T-helper 17 cell (primary cell): ENCODE measurements at places on chromosomes 2 and 18. TPM values are rescaled to one million over a fixed set of nuclear protein-coding genes. Genes with fewer than 3 reads are reported as not detected.

DNA sequence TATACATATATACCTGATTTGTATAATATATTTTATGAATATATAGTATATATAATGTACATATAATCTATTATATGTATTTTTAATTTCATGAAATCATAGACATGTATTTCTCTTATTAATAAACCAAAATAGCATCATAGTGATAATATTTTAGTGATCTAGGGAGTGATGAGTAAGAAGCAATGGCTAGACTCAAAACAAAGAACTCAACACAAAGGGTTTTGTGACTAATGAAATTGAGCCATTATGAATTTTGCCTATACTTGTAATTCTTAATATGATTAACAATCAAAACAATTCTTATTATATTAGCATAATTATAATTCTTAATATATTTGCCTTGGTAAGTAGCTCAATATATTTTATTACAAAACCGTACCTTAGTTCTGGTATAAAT, 1614.1 kb upstream of the TMEFF2 start:
- H3K27ac ChIP-seq = no peak overlapping the region
- H3K36me3 ChIP-seq = no peaks in the 10 kb centered on the region
- no peak for DNase-seq
- H3K4me1 ChIP-seq = no peaks in the 10 kb centered on the region

The DNER gene
- total RNA-seq = 0.22 TPM

- no peak overlapping the region for H3K27ac ChIP-seq
- no peaks in the 10 kb centered on the region for H3K27me3 ChIP-seq
- DNase-seq = no peak
- no peak overlapping the region for H3K4me3 ChIP-seq
- no peaks in the 10 kb centered on the region for H3K36me3 ChIP-seq
Measured at GRCh38 chr2:155377266-155377680, 678.8 kb downstream of the KCNJ3 start.

The LRRC30 gene
- not detected for total RNA-seq

DNA sequence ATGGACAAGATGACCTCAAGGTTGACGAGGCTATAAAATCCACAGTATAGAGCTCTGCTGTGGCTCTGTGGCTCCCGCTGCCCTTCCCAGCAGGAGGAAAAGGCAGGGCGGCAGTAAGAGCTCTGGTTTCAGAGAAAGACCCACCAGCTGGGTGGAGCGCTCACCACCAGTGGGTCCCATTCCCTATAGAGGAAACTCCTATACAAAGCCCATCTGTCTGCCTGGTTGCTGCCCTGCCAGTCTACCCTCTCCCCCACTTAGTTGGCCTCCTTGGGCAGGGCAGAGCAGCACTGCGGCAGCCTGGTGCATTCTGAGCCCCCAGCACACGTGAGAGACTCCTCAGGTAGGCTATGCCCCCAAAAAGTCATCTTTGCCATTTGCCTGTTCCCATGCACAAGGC, 26.5 kb downstream of the TNS1 start:
- H3K36me3 ChIP-seq = peaks cover 2% of the 10 kb centered on the region
- H3K27me3 ChIP-seq = peaks cover 41% of the 10 kb centered on the region
- no peak for DNase-seq
- no peak overlapping the region for H3K4me3 ChIP-seq

GRCh38 chr18:59737776-59738300, 40.6 kb upstream of the CCBE1 start:
- H3K4me3 ChIP-seq = no peak overlapping the region
- H3K4me1 ChIP-seq = no peaks in the 10 kb centered on the region
- no peaks in the 10 kb centered on the region for H3K36me3 ChIP-seq
- H3K27me3 ChIP-seq = peaks cover 6% of the 10 kb centered on the region

The UGT1A1 gene
- not detected for total RNA-seq

DNA sequence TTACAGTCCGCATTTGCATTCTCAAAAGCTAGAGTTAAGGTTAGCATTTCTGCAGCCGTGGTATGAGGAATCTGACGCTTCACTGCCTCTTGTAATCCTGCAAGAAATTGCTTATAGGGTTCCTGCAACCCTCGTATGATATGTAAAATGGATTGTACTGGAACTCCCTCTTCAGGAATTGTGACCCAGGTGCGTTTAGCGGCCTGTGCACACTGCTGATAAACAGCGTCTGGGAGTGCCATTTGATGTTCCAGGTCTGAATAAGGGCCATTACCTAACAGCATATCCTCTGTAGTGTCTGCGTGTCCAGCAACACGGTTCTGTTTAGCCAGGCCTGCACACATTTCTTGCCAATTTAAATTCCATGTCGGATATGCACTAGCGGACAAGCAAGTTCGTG, 42.5 kb downstream of the CXCR4 start:
- no peak overlapping the region for H3K4me3 ChIP-seq
- no peaks in the 10 kb centered on the region for H3K27me3 ChIP-seq
- H3K4me1 ChIP-seq = peaks cover 3% of the 10 kb centered on the region
- H3K36me3 ChIP-seq = peaks cover 2% of the 10 kb centered on the region
- no peak overlapping the region for H3K27ac ChIP-seq
- no peak for DNase-seq

The ZSCAN30 gene
- 11.1 TPM for total RNA-seq

GRCh38 chr2:236963631-236964182, 122.0 kb upstream of the COPS8 start:
- no peaks in the 10 kb centered on the region for H3K36me3 ChIP-seq
- H3K4me1 ChIP-seq = peaks cover 14% of the 10 kb centered on the region
- peaks cover 9% of the 10 kb centered on the region for H3K27me3 ChIP-seq
- no peak overlapping the region for H3K4me3 ChIP-seq
- no peak for DNase-seq
- no peak overlapping the region for H3K27ac ChIP-seq

GRCh38 chr2:36706021-36706876, 9.7 kb downstream of the VIT start:
- H3K27me3 ChIP-seq = peaks cover 54% of the 10 kb centered on the region
- no peaks in the 10 kb centered on the region for H3K4me1 ChIP-seq
- no peak overlapping the region for H3K27ac ChIP-seq
- H3K4me3 ChIP-seq = no peak overlapping the region
- DNase-seq = no peak

The SPR gene
- total RNA-seq = 1.1 TPM

DNA sequence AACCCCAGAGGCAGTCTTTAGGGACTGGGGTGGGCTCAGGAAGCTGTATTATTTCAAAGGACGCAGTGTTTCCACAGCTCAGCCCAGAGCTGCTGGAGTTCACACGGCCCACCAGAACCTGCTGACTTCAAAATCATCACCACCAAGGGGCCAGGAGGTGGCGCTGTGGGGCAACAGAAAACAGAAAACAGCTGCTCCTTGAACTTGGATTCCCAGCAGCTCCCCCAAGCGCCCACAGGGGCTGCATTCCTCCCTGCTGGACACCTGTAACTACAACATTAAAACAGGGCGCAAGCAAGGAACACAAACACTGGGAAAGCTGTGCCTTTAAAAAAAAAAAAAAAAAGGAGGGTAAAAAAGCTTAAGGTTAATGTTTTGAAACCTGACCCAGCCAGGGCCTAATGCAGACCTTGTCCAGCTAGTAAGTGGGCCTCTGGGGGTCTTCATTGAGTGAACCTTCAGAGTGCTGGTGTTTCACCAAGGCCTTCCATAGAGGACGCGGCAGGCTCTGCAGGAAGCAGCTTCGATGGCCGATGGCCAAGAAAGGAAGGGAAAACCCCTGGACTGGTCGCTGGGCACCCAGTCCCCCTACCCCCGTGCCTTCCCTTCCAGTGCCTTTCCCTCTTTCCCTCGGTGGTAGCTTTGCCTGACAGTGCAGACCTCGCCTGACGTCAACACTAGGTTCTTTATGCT, 25.9 kb downstream of the MLPH start:
- no peaks in the 10 kb centered on the region for H3K36me3 ChIP-seq
- no peak overlapping the region for H3K27ac ChIP-seq
- DNase-seq = peak; percentile 56

The TMEM163 gene
- total RNA-seq = 1.3 TPM

The ZNF512 gene
- 28.7 TPM for total RNA-seq

DNA sequence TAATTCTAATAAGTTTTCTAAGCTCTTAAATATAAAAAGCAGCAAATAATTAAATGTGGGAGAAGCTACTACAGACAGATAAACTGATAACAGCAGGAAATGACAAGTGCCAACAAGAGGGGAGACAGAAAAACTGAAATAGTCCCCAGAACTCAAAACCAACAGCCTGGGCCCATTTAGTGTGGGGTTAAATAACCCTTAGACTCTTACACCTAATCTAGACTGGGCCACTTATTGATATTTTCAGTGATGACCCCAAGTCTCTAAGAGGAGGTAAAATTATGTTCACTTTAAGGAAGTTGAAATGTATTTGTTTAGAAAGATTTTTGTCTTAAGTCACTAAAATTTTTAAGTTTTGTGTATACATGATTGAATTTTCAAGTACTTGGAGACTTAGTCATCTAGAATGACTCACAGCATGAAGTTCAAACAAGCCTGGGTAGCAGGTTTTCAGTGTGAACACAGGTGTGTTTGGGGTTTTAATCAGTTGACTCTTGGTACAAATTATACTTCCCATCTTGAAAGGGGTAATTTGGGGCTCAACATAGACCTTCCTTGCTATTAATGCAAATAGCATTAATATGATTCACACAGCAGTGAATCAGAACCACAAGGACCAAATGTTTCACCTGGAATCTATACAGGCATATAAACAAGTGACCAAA, 54.9 kb upstream of the MYO3B start:
- H3K27me3 ChIP-seq = no peaks in the 10 kb centered on the region
- no peak for DNase-seq
- H3K27ac ChIP-seq = no peak overlapping the region
- peaks cover 2% of the 10 kb centered on the region for H3K36me3 ChIP-seq
- H3K4me3 ChIP-seq = no peak overlapping the region
- no peaks in the 10 kb centered on the region for H3K4me1 ChIP-seq

GRCh38 chr18:9690418-9691188, 17.5 kb upstream of the RAB31 start:
- DNase-seq = no peak
- H3K27ac ChIP-seq = no peak overlapping the region
- peaks cover 2% of the 10 kb centered on the region for H3K36me3 ChIP-seq
- H3K4me3 ChIP-seq = no peak overlapping the region
- H3K27me3 ChIP-seq = peaks cover 15% of the 10 kb centered on the region

The THSD7B gene
- total RNA-seq = not detected

DNA sequence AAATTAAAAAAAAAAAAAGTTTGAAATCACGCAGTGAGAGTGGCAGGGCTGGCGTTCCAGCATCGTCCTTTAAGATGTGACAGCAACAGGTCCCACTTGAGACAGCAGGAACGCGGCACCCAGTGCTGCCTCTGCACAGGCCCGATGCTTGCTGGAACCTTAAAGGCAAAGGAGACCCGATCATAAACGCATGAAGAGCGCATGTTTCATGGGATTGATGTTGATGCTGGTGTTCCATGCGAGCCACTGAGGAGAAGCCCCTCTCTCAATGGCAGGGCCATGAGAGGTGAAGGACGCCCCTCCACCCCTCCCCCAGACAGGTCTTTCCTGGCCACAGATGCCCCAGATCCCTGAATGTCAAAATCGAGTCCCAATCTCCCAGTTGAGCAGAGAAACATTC, 17.9 kb upstream of the ALPI start:
- no peak overlapping the region for H3K4me3 ChIP-seq
- peaks cover 17% of the 10 kb centered on the region for H3K27me3 ChIP-seq
- H3K36me3 ChIP-seq = no peaks in the 10 kb centered on the region
- no peak overlapping the region for H3K27ac ChIP-seq
- no peak for DNase-seq
- peaks cover 8% of the 10 kb centered on the region for H3K4me1 ChIP-seq
